ENCODE measurements at places on chromosomes 13 and 19. TPM values are rescaled to one million over a fixed set of nuclear protein-coding genes. Genes with fewer than 3 reads are reported as not detected.

- no peak for DNase-seq
Observed at GRCh38 chr13:113273851-113274590, 23.0 kb upstream of the LAMP1 start.

MAST1 gene
- 1.2 TPM for polyA plus RNA-seq

OSCAR gene
- polyA plus RNA-seq: 0.18 TPM

C2CD4C gene
- 2.0 TPM for polyA plus RNA-seq

SHC2 gene
- polyA plus RNA-seq: 26.8 TPM

CAMSAP3 gene
- 22.5 TPM for polyA plus RNA-seq

ARL11 gene
- 0.35 TPM for polyA plus RNA-seq

GRCh38 chr19:55223291-55224037 is 5.1 kb downstream of the TMEM86B start:
- no peak for DNase-seq

GRCh38 chr13:110535526-110535925 is 26.0 kb downstream of the RAB20 start:
- no peak for DNase-seq

GRCh38 chr13:75224053-75224742 is 257.8 kb downstream of the TBC1D4 start:
- no peak for DNase-seq

GRCh38 chr13:34913040-34913439 is 29.0 kb upstream of the NBEA start:
- no peak for DNase-seq

- DNase-seq: no peak
Observed at GRCh38 chr19:45578861-45579260, 5.7 kb downstream of the OPA3 start.

- no peak for DNase-seq
Observed at GRCh38 chr19:7507884-7508283, 8.0 kb upstream of the ZNF358 start.

GRCh38 chr19:49441210-49441959 is at the start of gene SLC17A7:
TSS of gene SLC17A7 (minus strand) at chr19:49441527. CDS start at chr19:49441379, 148 bp downstream.
- DNase-seq: no peak

OR10H1 gene
- polyA plus RNA-seq: 0.06 TPM

PLEKHA4 gene
- polyA plus RNA-seq: 20.4 TPM

- no peak for DNase-seq
Observed at GRCh38 chr19:19270749-19271571, 2.1 kb downstream of the TM6SF2 start.

DNA sequence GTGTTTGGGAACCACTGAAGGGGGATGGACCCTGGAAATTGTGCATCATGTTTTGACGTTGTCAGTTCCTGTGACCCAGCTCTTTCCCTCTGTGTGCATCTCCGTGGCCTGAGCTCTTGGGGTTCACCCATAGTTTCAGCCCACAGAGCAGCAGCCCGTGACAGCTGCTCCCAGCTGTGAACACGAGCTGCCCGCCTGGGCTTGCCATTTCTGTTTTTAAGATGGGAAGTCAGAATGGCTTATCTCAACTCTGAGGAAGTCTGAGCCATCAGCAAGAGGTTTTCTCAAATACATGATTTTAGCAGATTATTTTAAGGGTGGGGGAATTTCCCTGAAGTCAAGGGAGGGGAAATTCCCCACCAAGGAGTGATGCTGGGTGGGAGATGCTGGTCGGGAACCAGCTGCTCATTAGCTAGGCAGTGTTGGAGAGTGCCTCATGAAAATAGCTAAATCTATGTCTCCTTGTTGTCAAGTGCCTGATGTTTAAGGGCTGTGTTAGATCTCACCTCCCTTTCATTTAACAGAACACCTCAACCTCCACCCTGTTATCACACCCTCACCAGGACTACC is 34.8 kb upstream of the C1QTNF9 start:
- no peak for DNase-seq

IZUMO2 gene
- polyA plus RNA-seq: 0.22 TPM

DNA sequence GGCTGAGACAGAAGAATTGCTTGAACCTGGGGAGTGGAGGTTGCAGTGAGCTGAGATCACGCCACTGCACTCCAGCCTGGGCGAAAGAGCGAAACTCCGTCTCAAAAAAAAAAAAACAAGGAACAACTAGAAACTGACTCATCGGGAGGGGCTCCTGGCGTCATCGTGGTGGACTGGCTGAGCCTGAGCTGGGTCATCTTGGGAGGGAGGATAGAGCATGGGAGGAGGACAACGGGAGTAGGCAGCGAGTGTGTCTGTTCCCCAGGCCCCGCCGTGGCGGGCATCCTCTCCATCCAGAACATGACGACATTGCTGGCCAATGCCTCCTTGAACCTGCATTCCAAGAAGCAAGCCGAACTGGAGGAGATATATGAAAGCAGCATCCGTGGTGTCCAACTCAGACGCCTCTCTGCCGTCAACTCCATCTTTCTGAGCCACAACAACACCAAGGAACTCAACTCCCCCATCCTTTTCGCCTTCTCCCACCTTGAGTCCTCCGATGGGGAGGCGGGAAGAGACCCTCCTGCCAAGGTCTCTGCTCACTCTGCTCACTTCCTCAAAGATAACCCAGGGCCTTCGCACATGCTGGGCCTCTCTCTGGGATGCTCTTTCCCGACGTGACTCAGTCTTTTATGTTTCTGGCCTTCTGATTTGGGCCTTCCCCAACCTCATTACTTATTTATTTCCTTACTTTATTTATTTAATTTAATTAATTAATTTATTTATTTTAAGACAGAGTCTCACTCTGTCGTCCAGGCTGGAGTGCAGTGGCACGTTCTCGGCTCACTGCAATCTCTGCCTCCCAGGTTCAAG is 16.6 kb downstream of the DDX39A start:
- no peak for DNase-seq

DNA sequence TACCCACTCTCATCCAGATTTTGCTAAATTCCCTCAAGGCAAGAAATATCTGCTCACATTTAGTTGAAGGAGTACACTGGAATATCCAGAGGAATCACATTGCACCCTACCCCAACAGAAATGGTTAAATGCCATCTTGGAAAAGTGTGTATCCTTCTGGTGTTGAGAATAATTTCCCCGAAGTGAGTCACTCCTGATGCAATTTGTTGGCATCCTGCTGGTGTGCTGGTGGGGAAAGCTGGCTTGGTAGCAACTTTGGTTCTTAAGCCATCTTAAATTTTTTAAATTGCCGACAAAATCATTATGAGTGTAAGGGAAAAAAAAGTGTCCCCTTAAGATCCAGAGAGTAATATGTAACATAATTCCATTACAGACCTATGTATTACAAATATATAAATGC is 337.3 kb upstream of the DACH1 start:
- DNase-seq: no peak

DNA sequence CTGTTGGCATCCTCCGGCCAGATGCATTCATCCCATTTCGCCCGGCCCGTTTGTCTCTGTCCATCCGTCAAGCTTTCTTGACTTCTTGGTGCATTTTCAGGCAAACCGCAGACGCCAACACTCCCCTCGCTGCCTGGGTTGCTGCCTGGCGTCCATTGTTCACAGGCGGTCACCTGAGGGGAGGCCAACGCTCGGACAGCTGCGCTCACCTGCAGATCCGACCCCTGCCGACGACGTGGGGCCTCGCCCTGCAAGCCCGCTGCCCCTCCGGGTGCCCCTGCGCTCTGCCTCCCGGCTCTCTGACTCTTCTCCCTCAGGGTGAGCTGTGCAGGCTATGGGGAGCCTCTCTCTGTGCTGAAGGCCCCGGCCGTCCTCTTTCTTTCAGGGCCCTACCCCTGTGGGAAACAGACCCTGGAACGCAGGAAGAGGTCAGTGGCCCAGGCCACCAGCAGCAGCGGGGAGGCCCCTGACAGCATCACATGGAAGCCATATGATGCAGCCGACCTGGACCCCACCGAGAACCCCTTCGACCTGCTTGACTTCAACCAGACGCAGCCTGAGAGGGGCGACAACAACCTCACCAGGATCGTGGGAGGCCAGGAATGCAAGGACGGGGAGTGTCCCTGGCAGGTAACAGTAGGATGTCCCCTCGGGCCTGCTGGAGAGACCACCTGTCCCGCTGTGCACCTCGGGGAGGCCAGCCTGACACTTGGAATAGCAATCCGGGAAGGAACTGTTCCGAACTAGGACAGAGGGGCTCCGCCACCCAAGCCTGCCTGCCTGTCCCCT is 14.8 kb upstream of the PROZ start:
- no peak for DNase-seq

ZNF93 gene
- 16.9 TPM for polyA plus RNA-seq

GRCh38 chr13:99617474-99618255 is 116.4 kb downstream of the TM9SF2 start:
- DNase-seq: no peak

FGF14 gene
- 0.91 TPM for polyA plus RNA-seq

DNA sequence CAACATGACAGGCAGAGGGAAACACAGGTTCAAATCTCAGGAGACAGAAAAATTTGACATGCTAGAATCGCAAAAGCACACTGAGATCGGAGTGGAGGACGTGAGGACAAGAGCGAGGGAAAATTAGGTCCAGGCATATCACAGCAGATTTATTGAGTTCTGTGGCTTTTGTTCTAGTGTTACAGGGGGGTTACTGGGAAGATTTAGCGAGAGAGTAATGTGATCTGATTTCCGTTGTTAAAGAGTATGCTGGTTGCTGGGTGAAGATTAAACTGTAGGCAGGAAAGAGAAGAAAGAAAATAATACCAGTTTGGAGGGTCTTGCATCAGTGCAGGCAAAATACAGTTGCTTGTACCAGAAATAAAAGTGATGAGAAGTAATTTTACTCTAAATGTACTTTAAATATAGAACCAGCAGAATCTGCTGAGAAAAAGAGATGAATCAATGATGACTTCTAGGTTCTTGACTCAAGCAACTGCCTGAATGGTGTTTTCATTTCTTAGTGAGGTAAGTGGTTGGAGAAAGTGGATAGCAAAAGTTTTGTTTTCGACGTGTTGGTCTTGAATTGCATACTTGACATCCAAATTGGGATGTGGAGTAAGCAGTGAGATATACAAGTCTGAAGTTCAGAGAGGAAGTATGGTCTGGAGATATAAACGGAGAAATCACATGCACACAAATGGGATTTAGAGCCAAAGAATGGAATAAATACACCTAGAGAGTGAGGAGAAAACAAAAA is 35.7 kb downstream of the UFM1 start:
- no peak for DNase-seq

- DNase-seq: no peak
Observed at GRCh38 chr19:31135841-31136240, 213.4 kb downstream of the TSHZ3 start.

DNA sequence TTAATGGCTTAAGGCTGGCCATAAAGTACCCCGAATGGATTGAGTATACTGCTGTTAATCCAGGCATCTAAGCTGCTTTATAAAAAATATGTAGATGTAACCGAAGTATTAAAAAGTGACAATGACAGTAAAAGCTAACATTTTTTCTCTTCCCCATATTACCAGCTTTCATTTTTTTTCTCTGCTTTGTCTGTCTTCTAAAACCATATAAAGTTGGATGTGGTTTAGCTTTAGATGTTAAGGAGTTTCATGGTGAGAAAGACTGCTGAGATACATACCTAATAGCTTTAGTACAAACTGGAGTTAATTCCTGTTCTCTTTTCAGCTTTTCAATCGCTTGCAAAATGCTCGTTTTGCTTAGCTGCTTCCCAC is 838 bp downstream of the AKAP11 start:
- DNase-seq: no peak

FBN3 gene
- polyA plus RNA-seq: 27.4 TPM

GRCh38 chr13:34243403-34243802 is 425.5 kb downstream of the RFC3 start:
- no peak for DNase-seq

GRCh38 chr13:21453387-21454081 is 5.6 kb downstream of the ZDHHC20 start:
- DNase-seq: no peak

- DNase-seq: no peak
Observed at GRCh38 chr13:105445796-105446195, 1089.7 kb downstream of the EFNB2 start.

- no peak for DNase-seq
Observed at GRCh38 chr13:80133631-80134261, 207.2 kb downstream of the SPRY2 start.

GRCh38 chr19:991174-991931 is 7.2 kb downstream of the WDR18 start:
- DNase-seq: no peak

Data from right renal pelvis (tissue), 4 donors.